ENCODE measurements at places on chromosomes 5 and 9. TPM values are rescaled to one million over a fixed set of nuclear protein-coding genes. Genes with fewer than 3 reads are reported as not detected.

SLC6A19 gene
- not detected for total RNA-seq

- no peak for DNase-seq
These were observed 43.1 kb upstream of the BNIP1 start for GRCh38 chr5:173101245-173101644.

SLC22A5 gene
- total RNA-seq, result 4.9 TPM

- DNase-seq, result no peak
These were observed 95.6 kb downstream of the MLLT3 start for GRCh38 chr9:20526500-20527319.

CCDC192 gene
- total RNA-seq, result 0.53 TPM

- no peak for DNase-seq
These were observed 335.9 kb upstream of the ISL1 start for GRCh38 chr5:51047369-51047768.

- no peak for DNase-seq
These were observed 28.2 kb downstream of the RNF145 start for GRCh38 chr5:159181152-159181551.

DNA sequence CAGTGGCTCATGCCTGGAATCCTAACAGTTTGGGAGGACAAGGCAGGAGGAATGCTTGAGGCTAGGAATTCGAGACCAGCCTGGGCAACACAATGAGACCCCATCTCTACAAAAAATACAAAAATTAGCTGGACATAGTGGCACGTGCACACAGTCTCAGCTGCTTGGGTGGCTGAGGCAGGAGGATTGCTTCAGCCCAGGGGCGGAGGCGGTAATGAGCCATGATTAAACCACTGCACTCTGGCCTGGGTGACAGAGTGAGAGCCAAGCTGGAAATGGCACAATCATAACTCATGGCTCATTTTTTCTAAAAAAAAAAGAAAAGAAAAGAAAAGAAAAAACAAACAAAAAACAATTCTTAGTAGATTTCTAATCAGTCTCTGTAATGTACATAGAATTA is 446.2 kb downstream of the ELAVL2 start:
- no peak for DNase-seq

PDE6A gene
- total RNA-seq, result not detected

ANXA1 gene
- 1.7 TPM for total RNA-seq

GRCh38 chr5:24487368-24488229 is 157.2 kb downstream of the CDH10 start:
- no peak for DNase-seq

SLC27A6 gene
- 3.6 TPM for total RNA-seq

DNA sequence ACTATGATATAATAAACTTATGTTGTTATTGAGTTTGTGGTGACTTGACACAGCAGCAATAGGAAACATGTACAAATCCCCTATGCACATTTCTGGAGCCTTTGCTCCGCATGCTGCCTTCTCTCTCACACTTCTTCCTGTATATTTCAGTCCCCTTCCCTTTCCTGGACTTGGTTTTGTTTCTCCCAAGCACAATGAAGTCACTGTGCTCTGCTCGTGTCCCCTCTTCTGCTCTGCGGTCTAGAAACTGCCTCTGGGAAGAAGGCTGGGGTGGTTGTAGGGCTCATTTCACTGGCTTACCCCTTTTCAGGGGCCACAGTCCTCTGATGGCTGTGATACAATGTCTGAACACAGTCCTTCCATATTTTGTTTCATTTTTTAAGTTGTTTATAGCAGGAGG is 15.7 kb upstream of the FGD3 start:
- DNase-seq, result no peak

DNA sequence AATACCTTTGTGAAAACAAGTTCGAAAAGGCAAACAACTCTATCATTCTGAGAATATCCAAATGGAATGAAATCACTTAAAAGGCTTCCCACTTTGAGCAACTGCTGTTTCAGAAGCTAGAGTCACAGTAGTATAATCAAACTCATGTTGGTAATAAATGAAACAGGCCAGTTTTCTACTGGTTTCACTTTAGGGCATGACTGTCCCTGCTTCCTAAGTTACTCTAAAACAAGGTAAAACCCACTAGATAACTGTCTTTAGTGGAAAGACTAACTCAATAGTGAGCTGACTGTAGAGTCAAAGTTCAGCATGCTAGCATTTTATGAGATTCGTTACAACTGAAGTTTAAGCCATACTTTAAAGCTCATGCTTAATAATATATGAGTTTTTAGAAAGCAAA is 6.0 kb downstream of the CDC26 start:
- no peak for DNase-seq

GRCh38 chr9:130156672-130157071 is 15.5 kb upstream of the NCS1 start:
- no peak for DNase-seq

DNA sequence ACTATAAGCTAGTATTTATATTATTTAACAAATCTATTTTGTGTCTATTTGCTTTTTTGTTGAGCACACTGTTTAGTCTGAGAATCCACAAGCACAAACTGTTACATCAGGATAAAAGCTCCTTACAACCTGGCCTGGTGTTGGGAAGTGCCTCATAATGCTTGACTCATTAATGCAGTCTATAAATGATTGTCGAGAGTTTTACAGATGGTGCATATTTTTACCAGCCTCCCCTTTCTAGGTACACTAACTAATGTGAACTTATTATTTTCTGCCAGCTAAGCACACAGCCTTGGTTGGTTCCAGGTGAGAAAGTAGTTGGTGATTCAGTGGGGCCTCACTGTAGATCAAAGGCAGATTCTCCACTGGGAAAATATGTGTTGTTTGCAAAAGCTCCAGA is 151.0 kb upstream of the ADAMTS16 start:
- no peak for DNase-seq

DNA sequence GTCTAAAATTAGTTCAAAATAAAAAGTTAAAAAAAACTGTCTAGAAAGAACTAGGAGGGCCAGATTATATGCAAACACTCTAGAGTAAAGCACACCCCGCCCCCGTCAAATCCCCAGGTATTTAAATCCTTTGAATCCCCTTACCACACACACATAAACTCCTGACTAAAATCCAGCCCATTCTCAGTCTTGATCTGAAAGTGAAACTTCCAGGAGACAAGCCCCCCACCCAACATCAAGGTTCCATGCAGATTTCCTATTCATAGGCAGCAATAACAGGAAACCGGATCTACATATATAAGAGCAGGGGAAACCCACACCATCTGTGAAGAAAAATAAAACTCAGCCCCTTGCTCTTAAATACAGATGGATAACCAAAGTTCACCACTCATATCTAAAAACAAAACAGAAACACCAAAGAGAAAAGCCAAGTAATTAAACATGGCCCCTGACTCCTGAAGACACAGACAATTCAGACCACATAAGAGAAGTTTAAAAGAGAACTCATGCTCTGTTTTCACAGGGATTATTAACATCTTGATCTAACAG is 42.3 kb downstream of the MARCHF3 start:
- no peak for DNase-seq

DNA sequence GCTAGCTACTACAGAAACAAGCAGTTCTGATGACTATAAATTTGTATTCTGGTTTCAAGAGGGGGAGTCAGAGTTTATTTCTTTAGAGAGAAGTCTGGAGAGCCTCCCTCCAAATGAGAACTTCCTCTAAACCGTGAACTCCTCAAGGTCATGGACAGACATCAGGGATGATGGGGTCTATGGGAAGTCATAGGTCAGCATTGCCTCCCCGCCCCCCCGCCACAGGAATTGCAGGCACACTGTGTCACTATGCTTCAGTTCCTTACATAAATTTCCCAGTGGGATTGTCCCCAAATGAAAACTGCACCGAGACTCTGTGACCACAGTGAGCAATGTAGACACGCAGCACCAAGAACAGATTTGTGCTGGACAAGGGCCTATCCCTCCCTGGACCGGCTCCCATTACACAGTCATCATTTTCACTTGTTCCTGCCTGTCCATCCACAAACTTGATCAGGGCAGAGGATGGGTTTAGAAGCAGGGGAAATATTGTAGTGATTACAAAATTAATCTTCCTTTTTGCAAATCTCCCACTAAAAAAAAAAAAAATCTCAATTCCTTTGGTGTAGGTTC is 300.3 kb downstream of the EFNA5 start:
- no peak for DNase-seq

GRCh38 chr9:38046661-38047300 is 22.2 kb downstream of the SHB start:
- no peak for DNase-seq

DNA sequence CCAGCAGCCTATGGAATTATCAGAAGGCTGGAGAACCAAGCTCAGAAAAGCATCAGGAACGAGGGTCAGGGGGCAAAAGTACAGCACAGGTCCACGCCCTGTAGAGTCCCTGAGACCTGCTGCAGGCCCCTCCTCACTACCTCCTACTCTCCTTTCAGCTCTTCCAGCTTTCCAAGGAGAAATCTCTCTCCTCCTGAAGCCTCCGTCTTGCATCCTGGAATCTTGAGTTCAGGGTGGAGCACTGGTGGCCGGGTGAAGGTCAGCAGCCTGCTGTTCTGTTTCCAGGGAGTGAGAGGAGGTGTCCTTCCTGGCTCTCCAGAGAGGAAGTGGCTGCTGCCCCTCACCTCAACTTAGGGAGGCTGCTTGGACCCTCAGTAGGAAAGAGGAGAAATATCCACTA is 342.3 kb downstream of the ZSWIM6 start:
- DNase-seq, result no peak

DNA sequence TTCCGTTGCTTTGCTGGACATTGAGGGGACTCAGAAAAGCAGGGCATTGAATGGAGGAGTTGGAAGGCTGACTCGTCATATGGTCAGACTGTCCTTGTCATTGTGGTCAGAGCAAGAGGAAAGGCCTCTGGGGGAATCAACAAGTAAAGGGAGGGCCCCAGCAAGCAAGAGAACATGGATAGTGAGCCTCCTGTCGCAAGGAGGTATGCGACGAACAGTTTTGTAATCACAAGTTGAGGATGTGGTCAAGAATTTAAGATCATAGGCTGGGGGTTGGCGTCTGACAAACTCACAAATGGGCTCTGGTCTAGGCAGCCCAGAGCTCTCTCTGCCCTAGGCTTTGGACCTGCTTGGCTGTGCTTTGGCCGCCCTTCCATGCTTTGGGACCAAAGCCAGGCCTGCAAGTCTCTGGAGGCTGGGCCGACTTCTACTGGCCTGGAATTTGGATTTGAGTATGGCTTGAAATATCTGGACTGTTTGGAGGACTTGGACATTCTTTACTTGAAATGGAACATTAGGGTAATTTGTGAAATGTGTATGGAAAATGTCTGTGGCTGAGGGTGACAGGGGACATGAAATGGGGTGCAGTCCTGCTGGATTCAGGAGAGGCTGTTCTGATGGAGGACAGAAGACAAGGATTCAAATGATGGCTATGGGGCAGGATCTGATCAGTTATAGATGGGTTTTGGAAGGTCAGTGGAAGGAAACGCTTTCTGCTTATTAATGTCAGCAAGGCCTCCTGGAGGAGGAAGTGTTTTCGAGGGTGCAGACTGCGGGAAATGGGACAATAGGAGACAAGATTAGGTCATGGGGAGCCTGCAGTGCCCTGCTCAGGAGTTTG is 19.2 kb upstream of the NDST1 start:
- DNase-seq, result no peak

NRARP gene
- 52.4 TPM for total RNA-seq

GRCh38 chr5:101647861-101648260 is 648.2 kb downstream of the SLCO4C1 start:
- DNase-seq, result no peak

DNA sequence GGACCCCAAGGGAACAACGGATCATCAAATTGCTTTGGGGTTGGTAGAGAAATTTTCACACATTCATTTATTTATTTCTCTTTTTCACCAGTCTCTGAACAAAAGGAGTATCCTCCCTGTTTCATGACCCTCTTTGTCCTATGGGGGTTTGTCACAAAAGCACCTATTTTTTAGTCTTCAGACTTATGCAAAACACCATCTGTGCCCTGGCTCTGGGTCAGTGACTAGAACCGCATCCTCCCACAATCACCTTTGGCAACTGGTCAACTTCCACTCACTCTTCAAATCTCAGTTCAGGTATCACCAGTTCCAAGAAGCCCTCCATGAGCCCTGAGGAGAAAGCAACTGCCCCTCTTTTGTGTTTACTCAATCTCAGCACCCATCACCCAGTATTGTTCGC is 395.7 kb downstream of the CDK5RAP2 start:
- no peak for DNase-seq

QRFP gene
- not detected for total RNA-seq

PAX5 gene
- 4.4 TPM for total RNA-seq

- no peak for DNase-seq
These were observed 35.6 kb downstream of the DROSHA start for GRCh38 chr5:31496301-31496700.

DNA sequence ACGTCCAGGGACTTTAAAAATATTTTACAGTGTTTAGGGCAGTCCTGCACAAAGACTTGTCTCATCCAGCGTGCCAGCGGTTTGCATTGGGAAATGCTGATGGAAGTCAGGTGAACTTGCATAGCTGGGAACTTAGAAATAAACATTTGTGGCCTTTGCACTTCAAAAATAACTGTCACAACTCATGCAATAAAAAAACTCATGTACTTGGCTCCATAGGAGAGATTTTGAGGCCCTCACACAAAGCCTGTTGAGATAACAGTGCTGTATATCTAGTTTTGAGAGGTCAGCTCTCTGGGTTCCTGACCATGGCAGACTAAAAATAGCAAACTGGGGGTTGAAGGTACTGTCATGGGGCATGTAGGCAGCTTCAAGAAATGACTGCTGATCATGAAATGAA is 5.5 kb downstream of the COMMD10 start:
- DNase-seq, result no peak

DNA sequence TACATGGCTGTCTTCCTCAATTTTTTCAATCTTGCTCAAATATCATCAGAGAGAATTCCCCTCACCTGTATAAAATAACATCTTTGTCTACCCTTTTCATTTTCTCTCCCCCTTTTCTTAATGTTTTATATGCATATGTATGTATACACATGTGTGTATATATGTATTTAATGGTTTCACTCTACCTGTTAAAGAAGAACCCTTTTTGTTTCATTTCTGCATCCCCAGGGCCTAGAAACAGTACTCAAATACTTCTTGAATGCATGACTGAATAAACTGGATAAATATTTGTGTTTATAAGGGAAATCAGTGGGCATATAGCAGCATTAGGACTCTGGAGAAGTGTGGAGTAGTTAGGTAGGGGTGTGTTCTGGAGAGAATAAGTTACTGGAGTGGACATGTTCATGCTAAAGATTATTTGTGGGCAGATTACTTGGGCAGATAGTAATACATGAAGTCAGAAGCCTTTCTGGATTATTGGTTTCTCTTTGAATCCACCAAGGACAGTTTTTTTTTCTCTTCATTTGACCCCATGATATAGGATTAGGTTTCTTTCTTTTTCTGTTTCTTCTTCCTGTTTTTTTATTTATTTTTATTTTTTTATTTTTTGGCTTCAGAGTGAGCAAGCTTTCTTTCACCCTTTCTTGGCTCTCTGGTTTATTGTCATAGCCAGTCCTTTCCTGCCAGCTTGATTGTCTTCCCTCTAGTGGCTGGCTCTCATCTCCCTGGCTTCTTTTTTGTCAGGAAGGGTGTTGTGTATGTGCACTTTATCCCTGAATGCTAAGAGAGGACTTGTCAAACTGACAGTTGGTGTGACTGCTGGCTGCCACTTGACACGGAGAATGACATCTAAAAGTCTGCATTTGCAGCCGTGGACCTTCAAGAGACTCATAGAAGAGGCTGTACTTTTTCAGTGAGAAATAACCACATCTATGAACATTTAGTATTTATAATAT is 89.3 kb downstream of the ZCCHC7 start:
- DNase-seq, result no peak
